ELF-1 (cell line): ENCODE measurements at places on chromosomes 12 and 14.

GRCh38 chr14:74604157-74604556, 7.9 kb downstream of the LTBP2 start:
- no peak for DNase-seq

GRCh38 chr14:89179891-89180404, 237.1 kb downstream of the FOXN3 start:
- DNase-seq, result no peak

DNA sequence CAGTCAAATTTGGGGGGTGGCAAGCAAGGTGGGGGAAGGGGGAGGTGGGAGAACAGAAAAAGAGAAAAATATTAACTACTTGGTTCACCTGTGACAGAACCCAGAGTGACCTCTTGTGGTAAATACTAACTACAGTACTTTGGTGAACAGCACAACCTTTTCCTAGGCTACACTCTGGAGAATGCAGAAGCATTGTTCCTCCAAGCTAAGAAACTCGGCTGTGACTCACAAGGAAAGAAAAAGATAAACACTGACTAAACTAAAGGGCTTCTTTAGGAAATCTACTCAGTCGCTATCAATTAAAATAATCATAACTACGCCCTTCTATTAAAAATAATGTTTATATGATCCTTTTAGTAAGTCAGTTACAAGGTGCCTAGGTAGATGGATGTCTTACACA, 5.4 kb downstream of the KCNH5 start:
- peak; percentile 6 for DNase-seq

GRCh38 chr14:36504771-36505175, 15.3 kb downstream of the NKX2-1 start:
- peak; percentile 53 for DNase-seq

GRCh38 chr14:99731547-99732435, 47.7 kb downstream of the CYP46A1 start:
- DNase-seq, result no peak

DNA sequence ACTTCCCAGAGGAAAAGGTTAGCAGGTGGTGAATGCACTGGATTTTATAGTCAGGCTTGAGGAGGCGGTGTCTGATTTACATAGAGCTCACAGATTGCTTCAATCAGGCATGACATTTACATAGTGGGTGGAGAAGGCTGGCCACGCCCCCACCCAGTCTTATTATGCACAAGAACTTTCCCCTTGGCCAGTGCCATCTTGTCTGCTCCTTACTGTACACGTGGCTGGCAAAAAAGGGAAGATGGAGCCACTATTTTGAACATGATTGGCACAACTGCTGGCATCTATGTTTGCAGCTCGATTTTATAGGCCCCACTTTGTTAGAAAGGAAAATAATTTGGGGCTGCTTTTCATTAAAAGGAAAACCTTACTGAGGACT, 10.9 kb upstream of the LGMN start:
- peak; percentile 26 for DNase-seq

GRCh38 chr14:105330491-105330895, 15.9 kb downstream of the PACS2 start:
- no peak for DNase-seq

GRCh38 chr12:112381406-112381882, 787 bp downstream of the HECTD4 start:
- peak; percentile 67 for DNase-seq

DNA sequence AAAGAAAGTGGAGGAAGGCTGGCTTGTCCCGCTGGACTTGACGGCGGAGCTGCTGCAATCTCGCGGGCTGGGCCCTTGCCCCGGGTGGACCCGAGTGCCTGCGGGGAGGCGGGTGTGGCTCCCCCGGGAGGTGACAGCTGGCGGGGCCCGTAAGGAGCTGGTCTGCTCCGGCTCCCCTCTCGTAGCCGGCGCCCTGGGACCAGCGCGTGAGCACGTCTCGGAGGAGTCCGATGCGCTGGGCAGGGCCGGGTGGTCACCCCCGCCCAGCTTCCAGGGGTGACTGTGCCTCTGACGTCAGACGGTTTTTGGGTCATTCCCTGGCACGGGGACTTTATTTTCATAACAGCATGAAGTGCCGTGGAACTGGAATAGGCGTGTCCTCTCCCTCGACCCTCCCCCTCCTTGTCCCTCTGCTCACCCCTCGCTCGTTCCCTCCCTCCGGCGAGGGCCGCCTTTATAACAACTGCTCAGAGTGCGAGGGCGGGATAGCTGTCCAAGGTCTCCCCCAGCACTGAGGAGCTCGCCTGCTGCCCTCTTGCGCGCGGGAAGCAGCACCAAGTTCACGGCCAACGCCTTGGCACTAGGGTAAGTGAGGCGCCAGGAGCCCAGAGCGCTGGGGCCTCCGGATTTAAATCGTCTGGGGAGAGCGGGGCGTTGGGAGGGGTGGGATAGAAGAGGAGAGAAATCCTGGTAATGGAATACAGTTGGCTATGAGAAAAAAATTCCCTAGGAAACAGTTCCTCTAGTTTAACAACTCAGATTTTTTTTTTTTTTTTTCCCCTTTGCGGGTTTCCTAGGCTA, at the start of gene GPRC5A:
Gene GPRC5A (plus strand): TSS at position 483 of the 801 bp plus-strand sequence. CDS start 16,688 bp downstream, outside the sequence.
- peak; percentile 80 for DNase-seq

DNA sequence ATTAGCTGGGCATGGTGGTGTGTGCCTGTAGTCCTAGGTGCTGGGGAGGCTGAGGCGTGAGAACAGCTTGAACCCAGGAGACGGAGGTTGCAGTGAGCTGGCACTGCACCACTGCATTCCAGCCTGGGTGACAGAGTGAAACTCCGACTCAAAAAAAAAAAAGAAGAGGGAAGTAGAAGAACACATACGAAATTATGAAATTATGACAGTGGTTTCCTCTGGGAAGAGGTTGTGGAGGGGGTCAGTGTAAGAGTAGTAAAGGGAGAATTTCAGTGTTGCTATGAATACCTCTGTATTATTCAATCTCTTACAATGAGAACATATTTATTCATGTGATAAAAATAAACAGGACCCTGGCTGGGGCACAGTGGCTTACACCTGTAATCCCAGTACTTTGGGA, 24.7 kb upstream of the CSRNP2 start:
- DNase-seq, result no peak

DNA sequence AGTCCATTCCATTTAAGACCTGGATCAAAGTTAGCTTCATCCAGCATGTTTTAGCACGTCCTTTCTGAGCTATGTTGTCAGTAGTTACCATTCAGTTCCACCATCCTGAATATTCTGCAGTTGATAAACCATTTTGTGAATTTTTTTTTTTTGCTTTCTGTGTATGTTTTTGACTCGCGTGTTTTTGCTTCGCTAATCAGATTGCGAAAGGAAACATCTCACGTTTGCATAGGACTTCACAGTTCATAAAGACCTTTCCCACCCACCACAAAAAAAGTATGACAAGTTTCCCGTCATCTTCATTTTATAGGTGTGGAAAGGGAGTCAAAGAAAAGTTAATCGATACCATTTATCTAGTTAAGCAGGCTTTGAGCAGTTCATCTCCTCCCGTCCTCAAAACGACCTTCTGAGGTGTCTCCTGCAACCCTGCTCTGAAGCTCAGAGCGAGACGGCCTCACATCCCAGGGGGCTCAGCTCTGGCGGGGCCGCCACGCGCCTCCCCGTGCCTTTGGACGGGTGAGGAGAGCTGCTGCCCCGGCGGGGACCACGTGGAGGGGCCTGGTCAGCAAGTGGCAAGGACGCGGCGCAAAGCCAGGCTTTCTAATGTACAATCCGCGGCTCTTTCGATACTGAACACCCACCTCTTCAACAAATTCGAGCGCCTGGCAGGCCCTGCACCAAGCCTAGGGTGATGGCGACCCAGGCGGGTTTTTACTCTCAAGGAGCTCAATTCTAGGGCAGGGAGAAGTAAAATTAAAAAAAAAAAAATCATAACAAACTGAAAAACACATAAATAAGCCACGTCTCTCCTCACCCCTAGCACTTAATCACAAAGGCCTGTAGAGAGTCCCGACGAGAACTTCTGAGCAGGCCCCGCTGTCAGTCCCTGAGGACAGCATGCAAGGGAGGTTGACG, 988 bp upstream of the TMEM263 start:
- DNase-seq, result no peak

DNA sequence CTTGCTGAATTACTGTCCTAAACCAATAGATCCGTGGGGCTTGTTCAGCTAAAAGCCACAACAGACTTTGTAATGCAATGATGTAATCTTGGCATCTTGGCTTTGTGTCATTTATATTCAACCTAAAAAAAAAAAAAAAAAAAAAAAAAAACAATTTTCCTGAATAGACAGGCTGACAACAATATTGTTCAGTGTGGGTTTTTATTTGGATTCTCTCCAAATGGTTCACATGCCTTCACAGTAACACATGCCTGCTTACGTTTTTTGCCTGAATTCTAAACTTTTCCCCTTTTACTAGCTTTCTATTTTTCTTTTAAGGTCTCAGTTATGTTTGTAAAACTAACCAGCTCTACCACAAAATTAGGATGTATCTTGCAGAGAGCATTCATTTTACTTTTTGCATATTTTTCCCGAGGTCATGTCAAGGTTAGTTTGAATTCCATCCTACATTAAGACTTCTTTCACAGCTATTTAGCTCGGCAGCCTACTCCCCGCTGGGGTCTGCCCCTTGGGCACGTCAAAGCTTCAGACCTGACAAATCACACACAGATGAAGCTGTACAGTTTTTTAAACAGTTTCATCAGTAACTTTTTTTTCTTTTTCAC, 213.7 kb upstream of the NPAS3 start:
- peak; percentile 38 for DNase-seq

GRCh38 chr12:60836651-60837050, 1240.8 kb downstream of the SLC16A7 start:
- no peak for DNase-seq
